Memory B cell (primary cell): ENCODE measurements at places on chromosomes 4 and X.

GRCh38 chr4:40719008-40719623, 30.6 kb upstream of the NSUN7 start:
- DNase-seq, result peak; percentile 6

DNA sequence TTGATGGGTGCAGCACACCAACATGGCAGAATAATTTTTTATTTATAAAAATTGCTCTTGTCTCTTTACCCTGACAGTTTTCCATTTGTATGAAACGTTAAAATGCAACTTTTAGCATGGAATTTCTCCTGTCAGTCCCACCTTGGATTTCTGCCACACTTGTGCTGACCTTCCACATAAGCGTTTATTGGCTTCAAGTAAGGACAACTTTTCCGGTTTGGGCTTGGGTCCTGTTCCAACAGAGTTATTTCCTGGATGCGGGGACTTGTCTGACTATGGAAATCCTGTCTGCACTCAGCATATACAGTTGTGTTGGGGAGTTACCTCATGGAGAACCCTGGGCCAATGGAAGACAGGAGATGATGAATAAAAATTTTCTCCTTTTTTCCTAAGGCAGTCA, 294.7 kb downstream of the NAF1 start:
- no peak for DNase-seq

- DNase-seq, result no peak
Measured at GRCh38 chr4:136864604-136865185, 667.6 kb downstream of the PCDH18 start.

DNA sequence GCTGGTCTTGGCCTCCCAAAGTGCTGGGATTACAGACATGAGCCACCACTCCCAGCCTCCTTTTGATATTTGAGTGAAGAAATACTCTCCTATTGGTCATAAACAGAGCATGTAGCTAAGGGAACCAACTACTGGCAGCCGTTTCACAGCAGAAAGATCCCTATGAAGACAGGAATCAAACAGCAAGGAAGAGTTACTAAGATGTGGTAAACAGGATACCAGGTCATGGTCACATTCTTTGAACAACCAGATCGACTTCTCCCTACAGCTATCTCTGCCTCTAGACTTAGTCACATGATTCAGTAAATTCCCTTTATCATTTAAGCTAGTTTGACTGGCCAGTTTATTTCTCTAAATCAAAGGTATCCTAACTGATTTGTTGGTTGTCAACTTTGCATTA, 9.0 kb upstream of the HNRNPD start:
- DNase-seq, result no peak

DNA sequence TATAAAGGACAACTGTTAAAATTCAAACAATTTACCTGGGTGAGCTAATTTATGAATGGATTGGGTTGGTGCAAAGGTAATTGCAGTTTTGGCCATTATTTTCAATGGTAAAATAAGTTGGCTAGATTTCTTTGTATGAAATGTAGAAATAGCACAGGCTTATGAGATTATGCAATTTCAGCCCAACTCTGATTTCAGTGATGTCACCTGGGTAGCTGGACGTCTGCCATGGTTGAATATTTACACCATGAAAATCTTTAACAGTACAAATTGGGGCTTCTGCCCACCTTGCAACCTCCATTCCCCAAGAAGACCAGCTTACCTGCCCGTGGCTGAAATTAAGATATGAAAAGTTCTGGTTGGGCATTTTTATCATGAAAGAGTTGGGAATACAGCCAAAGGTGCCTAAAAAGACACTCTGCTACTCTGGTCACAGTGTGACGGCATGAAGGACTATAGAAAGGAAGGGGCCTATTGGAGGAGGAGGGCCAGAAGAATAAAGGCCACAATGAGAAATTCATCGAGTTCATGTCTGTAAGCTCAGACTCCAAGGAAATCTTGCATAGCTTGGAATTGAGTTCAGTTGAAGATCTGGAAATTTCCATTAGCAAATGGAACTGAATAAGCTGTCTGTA, 29.7 kb downstream of the EGF start:
- no peak for DNase-seq

DNA sequence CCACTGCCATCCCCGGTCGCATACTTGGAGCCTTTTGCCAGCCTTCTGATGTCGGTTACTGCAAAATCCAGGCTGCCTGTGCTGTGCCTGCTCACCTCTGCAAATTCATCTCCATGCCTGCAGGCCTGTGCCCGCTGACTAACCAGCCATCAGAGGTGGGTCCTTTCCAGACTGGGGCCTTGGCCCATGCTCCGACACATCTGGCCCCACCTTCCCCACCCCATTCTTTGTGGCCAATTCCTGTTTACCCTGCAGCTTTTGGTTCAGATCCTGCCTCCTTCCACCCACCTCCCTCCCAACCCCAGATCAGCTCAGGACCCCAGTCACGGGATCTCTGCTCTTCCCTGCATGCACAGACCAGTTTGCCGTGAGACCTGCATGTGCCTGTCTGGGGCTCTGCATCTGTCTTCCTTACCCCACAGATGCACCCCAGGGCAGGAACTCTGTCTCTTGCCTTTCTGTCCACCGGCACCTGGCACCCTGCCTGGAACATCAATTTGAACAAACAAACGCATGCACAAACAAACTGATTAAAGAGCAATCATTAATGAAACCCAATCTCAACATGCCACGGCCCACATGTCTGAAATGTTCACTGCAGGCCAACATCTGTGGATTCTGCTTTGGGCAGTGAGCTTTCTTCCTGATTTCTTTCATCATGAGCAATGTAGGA, 112.8 kb upstream of the PSAPL1 start:
- DNase-seq, result no peak

- DNase-seq, result no peak
Measured at GRCh38 chr4:95077864-95078263, 320.1 kb downstream of the BMPR1B start.

DNA sequence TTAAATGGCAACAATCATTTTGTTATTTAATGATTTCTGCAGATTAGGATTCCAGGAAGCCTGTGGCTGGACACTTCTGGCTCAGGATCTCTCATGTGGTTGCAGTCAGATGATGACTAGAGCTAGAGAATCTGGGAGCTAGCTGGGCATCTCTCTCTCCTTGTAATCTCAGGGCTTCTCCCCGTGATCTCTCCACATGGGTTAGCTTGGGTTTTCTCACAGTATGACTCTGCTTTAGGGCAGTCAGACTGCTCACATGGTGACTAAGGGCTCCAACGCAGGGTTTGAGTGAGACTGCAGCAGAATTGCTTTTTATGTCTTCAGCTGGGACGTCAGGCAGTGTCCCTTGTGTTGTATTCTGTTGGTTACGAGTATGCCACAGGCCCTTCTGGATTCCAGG, 361.4 kb downstream of the CBLL2 start:
- no peak for DNase-seq

DNA sequence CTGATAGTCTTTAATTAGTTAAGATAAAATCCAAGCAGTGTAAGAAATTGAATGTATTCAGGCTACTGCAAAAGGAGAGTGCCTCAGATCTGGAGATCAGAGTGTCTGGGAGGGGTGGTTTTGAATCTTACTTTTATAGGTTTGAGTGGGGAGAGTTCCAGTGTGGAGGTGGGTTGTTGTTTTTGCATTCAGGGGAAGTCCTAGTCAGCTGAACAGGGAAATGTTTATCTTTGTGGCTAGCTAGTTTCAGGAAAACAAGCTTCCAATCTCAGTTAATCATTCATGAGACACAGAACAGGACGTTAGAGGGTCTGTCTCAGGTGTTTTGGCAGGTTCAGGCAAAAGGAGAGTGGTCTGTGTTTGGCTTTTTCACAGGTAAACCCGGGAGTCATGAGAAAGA, 26.0 kb downstream of the ZNF81 start:
- DNase-seq, result no peak

DNA sequence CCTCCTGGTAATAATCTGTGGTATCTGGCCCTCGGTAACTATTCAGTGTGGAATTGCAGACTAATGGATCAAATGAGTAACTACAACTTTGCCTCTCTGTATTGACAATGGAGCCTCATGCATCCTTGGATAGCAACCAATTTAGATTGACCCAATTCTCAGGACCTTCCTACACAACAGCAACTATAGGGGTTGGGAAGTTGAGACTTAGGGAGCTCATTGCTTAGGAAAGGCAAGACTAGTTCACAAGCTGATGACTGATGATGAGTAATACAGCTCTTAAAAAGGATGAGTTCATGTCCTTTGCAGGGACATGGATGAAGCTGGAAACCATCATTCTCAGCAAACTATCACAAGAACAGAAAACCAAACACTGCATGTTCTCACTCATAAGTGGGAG, 47.5 kb upstream of the KLHL13 start:
- no peak for DNase-seq

- no peak for DNase-seq
Measured at GRCh38 chr4:119246177-119246733, 33.7 kb downstream of the USP53 start.

DNA sequence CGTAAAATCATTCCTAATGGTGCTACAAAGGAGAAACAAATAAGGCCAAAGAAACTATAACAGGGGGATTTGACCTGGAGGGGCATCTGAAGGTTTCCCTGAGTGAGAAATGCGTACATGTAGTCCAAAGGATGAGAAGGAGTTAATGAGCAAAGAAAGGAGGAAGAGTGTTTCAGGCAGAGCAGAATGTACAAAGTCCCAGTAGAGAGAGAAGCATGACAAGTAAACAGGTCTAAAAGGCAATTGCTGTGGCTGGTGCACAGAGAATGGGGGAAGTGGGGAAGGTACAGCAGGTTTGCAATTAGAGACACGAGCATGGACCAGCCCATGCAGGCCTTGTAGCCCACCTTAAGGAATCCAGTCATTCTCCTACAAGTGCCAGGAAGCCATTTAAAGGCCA, 145.5 kb downstream of the TSPAN5 start:
- no peak for DNase-seq

- no peak for DNase-seq
Measured at GRCh38 chr4:28449085-28449484, 1588.4 kb downstream of the STIM2 start.

GRCh38 chr4:163164110-163164509, 2.6 kb downstream of the NAF1 start:
- no peak for DNase-seq

DNA sequence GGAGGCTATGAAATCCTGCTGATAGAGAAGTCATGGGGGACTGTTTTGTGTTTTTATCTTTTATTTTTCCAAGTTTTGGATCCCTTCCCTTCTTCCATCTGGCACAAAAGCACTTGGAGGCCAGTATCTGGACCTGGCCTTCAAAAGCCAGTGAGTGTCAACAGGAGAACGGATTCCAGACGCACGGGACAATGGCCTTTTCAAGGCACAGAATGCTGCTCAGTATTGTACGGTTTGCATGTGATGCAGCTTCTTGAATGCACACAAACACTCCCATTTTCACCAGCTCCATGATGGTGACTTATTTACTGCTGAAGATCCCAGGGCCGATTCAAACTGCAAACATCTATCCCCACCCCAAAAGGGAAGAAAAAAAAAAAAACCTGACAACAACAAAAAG, 145.4 kb downstream of the CPEB2 start:
- DNase-seq, result no peak

DNA sequence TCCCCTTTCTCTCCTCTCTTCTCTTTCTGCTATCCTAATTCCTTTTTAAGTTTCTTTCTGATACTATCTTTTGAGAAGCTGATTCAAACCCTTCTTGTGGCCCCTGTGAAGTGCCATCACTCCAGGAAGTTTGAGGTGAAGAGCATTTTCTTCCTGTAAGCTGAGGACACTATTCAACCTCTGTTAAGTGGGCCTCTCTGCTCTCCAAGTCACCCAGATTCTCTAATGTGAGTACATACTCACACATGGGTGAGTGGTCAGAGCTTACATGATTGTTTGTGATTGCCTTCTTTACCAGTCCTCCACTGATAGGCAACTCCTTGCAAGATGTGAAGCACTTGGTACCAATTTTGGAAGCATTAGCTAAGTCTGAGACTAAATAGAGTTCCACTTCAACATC, 18.4 kb upstream of the SMIM10L2A start:
- no peak for DNase-seq

DNA sequence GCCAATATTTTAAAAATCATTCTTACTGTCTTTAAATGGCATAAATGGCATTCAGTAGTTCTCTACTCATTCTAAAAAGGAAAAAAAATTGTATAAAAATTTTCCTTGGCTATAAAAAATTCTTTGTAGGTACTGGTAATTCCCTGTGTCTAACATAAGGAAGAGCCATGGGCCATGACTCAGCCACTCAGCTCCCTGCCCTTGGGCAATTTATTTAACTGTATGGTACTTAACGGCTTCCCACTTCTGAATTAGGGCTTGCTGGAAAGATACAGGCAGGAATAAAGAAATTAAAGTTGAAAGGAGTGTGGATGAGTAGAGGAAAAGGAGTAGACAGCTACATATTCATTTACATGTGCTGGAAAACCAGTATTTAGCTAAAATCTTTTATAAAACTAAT, 30.6 kb downstream of the ABHD18 start:
- DNase-seq, result no peak

DNA sequence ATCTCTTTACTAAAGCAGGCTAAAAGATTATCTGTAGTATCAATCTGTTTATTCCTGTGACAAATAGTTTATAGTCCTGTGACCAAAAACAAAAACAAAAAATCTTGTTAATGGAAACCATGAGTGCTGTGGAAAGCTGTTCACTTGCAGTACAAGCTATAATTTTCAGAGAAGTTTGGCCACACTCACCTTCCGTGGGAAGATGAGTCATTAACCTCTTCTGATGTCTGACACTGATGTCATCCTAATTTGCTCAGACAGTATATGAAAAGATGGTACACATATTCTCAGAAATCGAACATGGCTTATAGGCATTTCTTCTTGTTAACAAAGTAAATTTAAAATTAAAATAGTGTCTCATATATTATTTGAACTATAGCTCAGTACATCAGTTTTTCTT, 19.9 kb upstream of the ENPP6 start:
- no peak for DNase-seq

DNA sequence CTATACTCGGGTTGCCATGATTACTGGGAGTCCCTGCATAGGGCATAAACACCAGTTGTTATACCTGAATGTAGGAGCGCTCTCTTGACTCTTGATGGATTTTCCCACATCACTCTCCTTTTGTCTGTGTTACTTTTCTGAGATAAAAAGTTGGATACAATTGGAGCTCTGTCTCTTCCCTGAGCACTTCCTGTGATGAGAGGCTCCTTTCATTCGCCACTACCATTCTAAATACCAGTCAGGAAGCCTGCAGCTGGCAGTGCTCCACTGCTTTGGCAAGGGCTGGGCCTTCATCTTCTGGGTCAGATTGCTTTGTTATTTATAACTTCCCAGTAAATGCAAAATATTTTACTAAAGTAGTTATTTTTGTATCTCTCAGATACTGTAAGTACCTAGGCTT, 13.9 kb downstream of the TCEANC start:
- no peak for DNase-seq

- no peak for DNase-seq
Measured at GRCh38 chrX:14274691-14275090, 245.0 kb upstream of the GEMIN8 start.

GRCh38 chr4:26899991-26900390, 39.4 kb downstream of the STIM2 start:
- DNase-seq, result no peak

GRCh38 chrX:17497193-17497592, 122.2 kb downstream of the NHS start:
- DNase-seq, result no peak
